ENCODE measurements at places on chromosomes 6 and 20. TPM values are rescaled to one million over a fixed set of nuclear protein-coding genes. Genes with fewer than 3 reads are reported as not detected.

DNA sequence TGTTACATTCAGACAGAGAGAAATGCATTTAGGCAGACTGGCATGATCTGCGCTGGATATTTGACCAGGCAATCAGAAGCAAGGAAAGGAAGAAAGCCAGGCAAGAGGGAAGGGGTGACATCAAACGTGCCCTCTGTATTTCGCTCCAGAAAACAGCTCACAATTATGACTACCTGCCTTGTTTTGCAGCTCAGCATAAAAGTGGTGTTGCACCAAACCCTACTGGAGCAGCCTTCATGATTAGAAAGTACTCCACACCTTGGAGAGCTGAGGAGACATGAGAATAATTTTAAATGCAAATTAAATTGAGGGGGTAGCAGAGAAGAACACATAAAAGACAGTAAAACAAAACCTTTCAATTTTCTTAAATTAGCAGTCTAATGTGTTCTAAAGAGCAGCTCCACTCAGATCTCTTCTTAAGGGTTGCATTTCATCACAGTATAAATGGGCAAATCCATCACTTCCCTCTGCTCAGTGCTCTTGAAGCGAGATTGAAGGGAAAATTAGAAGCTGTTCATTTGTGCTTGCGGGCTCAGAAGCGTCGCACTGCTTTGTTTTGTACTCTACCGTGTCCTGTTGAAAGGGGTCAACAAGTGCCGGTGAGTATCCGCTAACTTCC is at the start of gene PHACTR1:
PHACTR1 (plus strand) TSS at position 470 of the 619 bp plus-strand sequence.
- DNase-seq = no peak

GRCh38 chr20:51906679-51907078 is 104.4 kb upstream of the SALL4 start:
- no peak for DNase-seq

- no peak for DNase-seq
Measured at GRCh38 chr20:33621717-33622400, 40.3 kb upstream of the C20orf144 start.

DNA sequence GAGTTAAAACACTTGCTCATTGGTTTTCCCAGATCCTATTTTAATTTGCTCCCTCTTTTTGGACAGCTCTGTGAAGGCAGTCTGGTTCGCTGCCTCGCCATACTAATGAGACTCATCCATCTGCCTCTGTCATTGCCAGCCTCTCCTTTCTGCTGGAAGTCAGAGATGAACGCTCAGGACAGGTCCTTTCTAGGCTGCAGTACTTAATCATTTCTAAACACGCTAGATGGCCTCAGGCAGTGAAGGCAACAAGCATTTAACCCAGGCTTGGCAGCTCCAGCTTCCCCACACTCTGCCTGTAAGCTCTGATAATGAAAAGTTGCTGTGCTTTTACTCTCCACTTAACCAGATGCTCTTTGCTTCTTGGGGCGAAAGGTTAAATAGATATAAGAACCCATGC is 286.7 kb upstream of the POU3F2 start:
- no peak for DNase-seq

DNA sequence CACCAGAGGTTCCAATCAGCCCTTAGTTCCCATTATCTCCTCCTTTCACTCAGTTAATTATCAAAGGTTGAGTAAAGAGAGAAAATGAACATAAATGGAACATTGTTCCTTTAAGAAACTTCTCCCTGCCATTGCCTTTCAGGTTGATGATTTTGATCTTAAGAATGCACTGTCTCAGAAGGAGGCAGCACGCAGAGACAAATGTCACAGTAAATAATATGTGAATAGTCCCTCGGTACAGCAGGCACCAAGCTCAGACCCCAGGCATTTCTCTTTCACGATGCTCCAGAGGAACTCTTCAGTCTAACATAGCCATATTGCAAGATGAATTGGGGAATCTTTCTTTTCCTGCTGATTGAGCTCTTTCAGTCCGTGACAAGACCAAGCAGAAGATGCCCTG is 435.3 kb upstream of the SPTLC3 start:
- DNase-seq = no peak

DNA sequence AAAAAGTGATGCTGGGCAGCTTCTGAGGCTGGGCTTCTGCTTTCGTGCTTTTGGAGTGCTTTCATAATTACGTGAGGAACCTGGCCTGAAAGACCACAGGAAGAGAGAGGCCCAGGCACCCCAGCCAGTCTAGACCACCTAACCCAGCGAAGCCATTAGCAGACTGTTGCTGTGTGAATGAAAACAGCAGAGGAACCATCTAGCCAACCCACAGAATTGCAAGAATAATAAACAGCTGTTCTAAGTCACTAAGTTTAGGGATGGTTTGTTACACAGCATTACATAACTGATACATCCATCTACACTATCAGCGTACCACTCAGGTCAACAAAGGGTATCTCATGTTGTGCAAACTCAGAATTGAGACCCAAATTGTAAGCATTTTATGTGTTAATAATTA is 34.5 kb downstream of the FGD2 start:
- no peak for DNase-seq

- no peak for DNase-seq
Measured at GRCh38 chr6:15387118-15387517, 141.2 kb downstream of the JARID2 start.

GRCh38 chr6:35496841-35497570 is at the start of gene TEAD3:
Gene TEAD3 (minus strand): TSS chr6:35497079.
- DNase-seq = peak; percentile 69

DNA sequence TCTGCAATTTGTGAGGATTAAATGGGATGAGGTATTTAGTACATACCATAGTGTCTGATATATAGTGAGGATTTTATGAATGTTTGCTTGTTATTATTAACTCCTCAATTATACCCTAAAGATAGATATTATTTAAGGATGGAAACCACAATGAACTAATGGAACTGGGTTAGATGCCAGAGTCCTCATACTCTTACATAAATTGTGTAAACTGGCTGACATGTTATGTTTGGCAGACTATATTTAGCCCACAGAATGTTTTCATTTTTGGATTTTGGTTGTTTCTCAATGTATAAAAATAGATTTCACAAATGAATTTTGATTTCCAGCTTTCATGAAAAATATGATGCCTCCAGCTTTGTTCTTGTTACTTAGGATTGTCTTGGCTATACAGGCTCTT is 37.6 kb downstream of the HTR1B start:
- no peak for DNase-seq

DNA sequence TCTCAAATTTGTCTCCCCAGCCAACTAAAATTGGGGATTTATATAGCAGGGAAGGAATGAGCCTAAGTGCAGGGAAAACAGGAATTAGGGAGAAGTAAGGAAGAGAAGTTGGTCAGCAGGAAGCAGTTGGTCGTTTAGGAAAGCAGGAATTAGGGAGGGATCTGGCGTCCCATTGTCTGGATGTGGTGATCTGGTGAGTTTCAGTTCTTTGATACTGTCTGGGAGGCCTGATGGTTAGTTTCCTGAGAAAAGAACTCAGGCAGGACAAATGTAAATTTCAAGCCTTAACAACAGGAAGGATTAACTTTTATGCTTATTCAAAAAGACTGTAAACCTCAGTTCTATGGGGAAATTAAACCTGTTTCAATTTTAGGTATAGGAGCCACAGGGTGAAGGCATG is 116.2 kb upstream of the PRL start:
- DNase-seq = no peak

DNA sequence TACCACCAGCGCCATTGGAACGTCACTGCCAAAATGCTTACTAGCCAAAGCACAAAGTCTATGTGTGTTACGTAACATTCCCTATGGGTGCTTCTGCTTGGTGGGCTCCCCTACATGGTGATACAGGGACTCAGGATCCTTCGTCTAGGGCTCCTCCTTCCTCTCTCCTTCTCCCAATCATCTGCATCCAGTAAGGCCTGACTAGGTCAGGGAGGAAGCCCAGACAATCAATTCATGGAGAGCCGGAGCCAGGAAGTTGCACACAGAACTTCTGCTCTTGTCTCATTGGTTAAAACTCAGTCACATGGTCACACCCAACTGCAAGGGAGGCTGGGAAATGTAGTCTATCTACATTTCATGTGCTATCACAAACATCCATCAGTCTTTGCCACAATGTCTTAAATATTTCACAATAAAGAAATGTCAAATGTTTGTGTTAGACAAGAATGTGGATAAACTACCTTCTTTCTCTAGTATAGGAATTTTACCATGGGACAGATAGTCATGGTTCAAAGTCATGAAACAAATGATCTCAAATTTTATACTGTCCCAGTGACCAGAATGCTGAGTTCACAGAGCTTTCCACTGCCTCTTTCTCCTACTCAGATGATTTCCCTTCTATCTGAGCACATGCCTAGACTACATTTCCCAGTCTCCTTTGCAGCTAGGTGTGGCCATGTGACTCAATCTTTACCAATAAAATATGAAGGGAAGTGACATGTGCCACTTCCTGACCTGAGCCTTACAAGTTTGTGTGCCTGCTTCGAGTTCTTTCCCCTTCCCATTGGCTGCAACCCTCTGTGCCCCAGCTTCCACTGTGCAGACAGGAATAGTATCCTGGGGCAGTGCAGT is 9.3 kb upstream of the KCNK15 start:
- peak; percentile 75 for DNase-seq

GRCh38 chr20:3436864-3437574 is 29.6 kb upstream of the DNAAF9 start:
- DNase-seq = no peak

DNA sequence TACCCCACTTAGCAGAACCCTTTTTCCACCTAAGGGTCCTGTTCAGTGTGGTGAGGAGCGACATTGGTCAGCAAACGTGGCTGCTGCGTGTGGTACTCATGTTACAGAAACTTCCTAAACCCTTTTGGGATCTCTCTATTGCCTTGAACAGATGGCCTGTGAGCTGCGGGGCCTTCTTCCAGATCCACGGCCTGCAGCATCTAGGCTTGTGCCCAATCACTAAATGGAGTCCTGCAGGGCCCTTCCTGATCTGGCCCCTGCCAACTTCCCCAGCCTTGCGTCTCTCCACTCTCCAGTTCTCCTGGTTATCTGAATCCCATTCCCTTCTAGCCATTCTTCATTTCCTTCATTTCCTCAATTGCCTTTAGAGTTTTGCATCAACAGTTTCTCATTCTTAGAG is 85.6 kb downstream of the PDE7B start:
- no peak for DNase-seq

- DNase-seq = no peak
Measured at GRCh38 chr6:87656857-87657256, 45.2 kb downstream of the AKIRIN2 start.

DNA sequence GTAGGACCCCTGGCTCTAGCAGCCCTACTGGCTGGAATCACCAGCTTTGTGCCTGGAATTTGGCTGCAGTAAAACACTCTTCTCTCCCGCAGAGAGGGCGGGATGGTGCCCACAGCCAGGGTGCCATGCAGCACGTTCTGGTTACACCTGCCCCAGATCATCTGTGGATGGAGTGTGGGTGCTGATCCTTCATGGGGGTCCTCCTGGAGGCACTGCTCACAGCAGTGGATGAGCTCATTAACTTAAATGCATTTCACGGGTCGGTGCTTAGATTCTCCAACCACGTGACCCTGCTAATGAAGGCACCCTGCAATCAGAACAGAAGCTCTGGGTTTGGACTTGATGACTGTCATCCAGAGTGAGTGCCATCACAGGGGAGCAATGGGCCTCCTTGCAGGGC is 138.6 kb upstream of the AFDN start:
- no peak for DNase-seq

GRCh38 chr6:130778946-130779657 is 48.1 kb upstream of the SMLR1 start:
- no peak for DNase-seq

GRCh38 chr20:8089668-8090067 is 42.4 kb upstream of the PLCB1 start:
- no peak for DNase-seq

GRCh38 chr6:158780246-158780884 is 38.8 kb downstream of the EZR start:
- DNase-seq = no peak

DNA sequence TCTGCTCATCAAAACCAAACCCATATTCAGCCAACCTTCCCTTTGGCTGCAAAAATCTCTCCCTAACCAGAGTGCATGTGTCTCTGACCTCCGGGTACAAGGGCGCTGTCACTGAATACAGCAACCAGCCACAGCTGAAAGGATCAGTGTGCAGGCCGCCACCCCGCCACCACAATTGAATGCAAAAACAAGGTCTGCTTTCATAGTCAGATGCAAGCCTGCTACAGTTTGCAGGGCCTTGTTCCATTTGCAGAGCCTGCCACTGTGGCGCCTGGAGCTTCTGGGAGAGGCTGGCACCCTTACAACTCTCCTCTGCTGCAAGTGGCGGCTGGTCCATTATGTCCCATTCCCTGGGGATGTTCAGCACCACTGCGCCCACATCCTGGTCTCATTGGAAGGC is 23.5 kb downstream of the MDGA1 start:
- DNase-seq = no peak

GRCh38 chr6:163698086-163698485 is 283.6 kb downstream of the QKI start:
- DNase-seq = no peak

DNA sequence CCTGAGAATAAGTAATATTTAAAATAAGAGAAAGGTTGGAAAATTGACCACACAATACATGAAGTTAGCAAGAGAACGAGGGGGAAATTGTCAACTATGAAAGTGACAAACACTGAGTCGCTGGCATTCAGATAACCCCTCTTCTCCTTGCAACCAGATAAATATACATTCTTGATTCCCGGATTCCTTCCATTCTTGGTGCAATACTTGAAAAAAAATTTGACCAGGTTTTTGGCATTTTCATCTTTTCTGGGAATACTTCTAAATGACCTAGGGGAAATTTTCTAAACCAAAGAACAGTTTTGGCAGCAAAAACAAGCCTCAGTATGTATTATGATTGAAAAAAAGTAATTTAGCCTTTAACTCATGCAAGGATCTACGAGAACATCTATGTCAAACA is 164.0 kb downstream of the PDE7B start:
- no peak for DNase-seq

GRCh38 chr6:15344831-15345230 is 99.0 kb downstream of the JARID2 start:
- no peak for DNase-seq

- DNase-seq = no peak
Measured at GRCh38 chr6:21284166-21284565, 309.4 kb upstream of the SOX4 start.

- DNase-seq = peak; percentile 66
Measured at GRCh38 chr20:63695424-63696305, 787 bp upstream of the TNFRSF6B start.

DNA sequence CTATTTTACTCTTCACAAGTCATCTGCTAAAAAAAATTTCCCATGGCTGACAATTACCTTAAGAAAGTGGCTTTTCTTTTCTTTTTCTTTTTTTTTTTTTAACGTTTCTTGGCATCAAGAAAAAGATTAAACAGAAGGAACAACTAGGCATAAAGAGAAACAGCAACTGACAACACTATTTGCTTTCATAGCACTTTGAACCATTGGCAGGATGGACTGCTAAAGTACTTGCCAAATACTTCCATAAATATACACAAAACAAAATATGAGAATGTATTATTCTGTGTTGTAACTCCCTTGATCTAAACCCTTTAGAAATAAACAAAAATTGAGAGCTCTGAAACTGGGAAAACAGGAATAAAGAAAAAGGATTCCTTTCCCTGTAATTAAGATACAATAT is 20.0 kb upstream of the PLN start:
- no peak for DNase-seq

The MOG gene
- total RNA-seq = not detected

The SPATS1 gene
- not detected for total RNA-seq

The ELOVL2 gene
- total RNA-seq = 5.9 TPM

The OR12D3 gene
- not detected for total RNA-seq

The STK38 gene
- 13.5 TPM for total RNA-seq

The MAFB gene
- 35.3 TPM for total RNA-seq

The BCKDHB gene
- total RNA-seq = 64.9 TPM

The GRM1 gene
- total RNA-seq = not detected

The DZANK1 gene
- total RNA-seq = 0.55 TPM

The ENPP1 gene
- 49.1 TPM for total RNA-seq
